Skeletal muscle cell (primary cell): ENCODE measurements at places on chromosomes 2 and 18.
A peak's percentile ranks its signal among the peaks of the same experiment; 100 is the strongest.

DNA sequence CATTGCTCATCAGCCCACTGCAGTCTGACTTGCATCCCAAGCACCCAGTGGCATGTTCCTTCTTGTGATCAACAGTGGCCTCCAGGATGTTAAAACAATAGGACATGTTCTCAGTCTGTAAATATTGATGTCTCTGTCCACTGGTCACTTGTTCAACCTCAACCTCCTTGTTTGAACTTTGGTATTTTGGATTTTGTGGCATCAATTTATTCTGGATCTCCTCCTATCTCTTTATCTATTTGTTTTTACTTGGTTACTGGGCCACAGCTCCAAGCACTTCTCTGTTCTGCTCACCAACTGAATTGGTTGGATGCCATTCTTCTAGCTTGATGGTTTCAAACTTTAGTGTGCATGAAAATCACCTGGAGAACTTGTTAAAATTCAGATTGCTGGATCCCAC lies 1414.8 kb upstream of the CELF4 start:
- DNase-seq, result no peak

DNA sequence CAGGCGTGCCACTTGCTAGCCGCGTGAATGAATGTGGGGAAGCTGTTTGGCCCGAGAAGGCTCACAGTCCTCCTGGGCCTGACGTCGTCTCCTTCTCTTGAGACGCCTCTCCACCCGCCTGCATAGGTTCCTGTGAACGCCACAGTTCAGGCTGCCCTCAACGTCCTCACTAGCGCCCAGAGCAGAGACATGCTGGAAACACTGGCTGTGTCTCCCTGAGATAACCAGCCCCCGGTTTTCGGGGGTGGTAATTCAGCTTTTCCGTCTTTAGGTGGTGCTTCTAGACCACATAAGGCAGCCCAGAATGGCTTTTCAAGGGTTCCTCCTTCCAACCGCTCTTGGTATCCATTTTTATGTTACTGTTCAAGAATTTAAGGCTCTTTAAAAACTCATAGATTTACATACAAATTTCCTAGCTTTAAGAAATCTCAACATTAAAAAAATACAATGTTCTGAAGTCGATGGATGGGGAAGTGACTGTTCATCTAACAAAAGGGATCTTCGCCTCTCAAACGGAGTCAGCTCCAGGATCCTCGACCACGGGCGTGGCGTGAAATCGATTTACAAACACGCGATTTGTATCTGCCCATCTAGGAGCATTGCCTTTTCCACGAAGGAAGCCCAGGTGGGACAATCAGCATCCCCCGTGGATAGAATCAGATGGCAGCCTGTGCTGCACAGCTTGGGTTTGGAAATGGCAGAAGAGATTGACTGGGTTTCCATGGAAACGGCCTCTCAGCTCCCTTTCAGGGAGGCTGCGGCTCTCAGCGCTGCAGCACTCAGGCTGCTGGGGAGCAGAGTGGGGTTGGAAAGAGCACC lies 110.6 kb upstream of the PXDN start:
- peak; percentile 9 for DNase-seq

GRCh38 chr18:48589797-48590519 lies 51.1 kb downstream of the CTIF start:
- no peak for DNase-seq

GRCh38 chr2:168831662-168832061 lies 29.2 kb downstream of the NOSTRIN start:
- no peak for DNase-seq

DNA sequence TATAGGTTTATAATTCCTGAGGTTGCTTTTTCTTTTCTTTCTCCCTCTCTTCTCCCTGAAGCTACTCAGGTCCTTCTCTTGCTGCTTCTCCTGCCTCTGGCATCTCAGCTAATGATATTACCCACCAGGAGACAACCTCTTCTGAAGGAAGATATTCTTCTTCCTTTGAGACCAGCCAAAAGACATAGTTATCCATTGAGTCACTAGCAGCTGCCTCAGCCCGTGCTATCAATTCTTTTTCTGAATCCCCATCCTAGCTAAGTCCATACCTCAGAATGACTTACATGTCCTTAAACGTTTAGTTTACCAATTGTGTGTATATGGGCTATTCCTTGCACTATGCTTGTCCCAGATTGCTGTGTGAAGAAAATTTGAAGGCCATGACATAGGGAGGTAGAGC lies 25.0 kb upstream of the RNF103 start:
- DNase-seq, result no peak

DNA sequence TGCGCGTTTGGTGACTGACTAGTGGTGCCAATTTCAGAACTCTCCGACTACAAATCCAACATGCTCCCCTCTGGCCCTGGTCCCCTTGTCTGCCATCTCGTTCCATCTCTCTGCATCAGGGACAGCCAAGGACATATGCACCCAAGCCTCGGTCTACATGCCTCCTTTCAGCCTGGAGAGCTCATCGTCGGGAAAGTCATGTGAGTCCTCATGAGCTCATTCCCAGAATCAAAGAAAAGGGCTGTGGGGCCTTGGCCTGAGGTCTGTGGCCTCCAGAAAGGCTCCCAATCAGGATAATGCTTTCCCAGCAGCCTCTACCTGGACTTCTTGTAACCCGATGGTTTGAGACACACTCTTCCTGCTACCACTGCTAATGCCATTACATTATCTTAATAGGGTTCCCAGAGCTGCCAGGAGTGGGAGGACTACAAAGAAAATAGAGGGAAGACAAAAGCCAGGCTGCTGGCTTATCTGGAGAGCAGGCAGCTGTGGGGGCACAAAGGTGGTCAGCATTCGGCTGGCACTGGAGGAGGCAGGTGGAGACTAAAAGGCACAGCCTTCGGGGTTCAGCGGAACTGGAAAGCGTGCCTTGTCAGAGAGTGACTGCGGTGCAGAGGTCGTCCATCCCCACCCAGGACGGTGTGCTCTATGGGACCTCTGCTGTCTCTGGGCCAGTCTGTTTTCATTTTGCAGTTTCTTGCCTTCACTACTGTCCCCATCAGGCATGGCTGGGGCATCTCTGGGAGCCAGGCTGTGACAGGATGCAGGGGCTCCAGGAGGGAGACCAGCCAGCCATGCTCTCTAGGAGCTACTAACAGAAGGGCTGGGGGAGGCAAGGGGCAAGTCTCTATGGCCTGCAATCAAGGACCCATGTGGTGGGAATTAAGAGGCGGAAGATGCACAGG lies 104.4 kb upstream of the SMAD2 start:
- no peak for DNase-seq

DNA sequence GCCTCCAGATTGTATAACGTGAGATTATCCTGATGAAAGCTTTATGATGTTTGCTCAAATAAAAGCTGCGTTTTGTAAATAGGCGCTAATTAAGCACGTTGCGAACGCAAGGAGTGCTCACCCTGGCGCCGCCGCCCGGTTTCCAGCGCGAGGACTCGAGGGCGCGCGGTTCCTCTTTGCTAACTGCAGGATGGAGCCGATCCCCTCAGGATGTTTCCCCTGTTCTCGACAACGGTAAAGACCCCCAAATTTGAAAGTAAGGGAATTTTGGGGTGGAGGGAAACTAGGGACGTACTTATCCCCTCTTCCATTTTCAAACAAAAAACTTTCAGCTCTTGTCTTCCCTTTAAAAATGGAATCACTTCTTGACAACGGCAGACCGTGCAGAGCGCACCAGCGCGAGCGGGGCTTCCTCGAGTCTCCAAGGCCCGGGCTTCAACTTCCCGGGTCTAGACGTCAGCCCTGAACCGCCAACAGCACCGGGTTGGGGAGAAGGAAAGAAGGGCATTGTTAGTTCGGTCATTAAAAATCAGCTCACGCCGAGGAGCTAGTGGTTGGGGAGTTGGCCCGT lies 1.1 kb upstream of the GBX2 start:
- no peak for DNase-seq

GRCh38 chr18:28635530-28635929 lies 458.6 kb upstream of the CDH2 start:
- DNase-seq, result no peak

GRCh38 chr18:24656551-24657443 lies 196.4 kb downstream of the HRH4 start:
- peak; percentile 18 for DNase-seq

DNA sequence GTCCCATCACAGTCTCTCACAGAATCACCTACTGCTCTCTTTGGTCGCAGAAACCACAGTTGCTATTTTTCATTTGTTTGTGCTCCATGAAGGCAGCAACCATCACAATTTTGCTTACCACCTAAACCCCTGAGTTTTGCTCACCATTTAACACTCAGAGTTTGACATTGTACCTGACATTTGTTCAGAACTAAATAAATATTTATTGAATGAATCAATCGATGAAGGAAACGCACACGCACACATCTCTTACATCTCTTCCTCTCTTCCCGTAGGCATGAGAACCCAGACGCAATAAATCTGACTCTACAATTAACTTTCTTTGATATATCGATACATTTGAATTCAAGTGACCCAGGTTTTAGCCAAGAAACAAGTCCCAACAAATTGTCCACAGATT lies 105.5 kb upstream of the RNF152 start:
- no peak for DNase-seq

- peak; percentile 38 for DNase-seq
These were observed 73.5 kb downstream of the MYO1B start for GRCh38 chr2:191318729-191319078.

DNA sequence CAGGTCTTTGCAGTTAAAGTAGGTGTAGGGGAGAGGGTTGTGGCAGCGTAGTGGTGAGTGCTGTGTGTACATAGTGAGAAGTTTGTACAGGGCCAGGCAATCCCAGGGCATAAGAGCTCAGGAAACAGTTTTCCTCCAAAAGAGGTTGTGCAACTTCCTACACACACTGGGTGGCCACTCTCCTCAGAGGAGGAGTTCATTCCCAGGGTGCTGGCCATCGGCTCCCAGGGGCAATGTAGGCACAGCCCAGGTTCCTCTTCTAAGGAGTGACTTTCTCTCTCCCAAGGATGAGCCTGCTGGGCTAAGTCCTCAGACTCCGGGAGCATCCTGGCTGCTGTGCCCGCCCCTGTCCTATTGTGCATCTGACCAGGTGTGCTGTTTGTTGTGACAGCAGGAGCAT lies 3.0 kb downstream of the ACOXL start:
- DNase-seq, result no peak

DNA sequence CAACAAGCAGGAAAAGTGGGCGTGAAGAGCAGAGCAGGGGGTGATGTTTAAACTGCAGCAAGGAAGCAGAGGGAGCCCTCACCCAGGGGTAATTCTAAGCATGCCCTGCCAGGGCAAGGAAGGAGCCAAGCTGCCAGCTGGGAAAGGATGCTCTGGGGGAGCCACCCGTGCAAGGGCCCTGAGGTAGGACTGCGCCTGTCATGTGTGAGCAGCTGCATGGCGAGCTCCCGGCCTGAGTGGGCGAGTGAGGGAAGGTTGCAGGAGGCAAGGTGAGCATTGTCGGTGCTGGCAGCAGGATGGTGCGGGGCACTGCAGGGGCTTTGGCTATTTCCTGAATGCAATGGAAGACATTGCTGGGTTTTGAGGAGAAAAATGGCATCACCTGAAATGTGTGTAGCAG lies 107.2 kb downstream of the COPS8 start:
- no peak for DNase-seq

DNA sequence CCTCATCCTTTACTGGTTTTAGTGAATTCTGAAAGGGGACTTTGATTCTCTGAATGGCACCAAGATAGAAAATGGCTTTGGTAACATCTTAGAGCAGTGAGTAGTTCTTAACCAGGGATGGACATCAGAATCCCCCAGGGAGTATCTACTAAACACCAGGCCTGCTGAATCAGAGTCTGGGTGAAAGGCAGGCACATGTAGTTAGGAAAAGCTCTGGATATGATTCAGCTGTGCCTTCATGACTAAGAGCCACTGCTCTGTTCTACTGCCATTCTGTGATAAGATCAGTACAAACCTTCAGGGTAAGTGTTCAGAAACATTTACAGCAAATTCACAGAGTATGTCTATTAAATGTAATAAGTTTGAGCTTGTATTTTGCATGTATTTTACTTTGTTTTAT lies 46.2 kb upstream of the B3GNT2 start:
- peak; percentile 98 for DNase-seq

GRCh38 chr2:217562871-217563480 lies 439.8 kb downstream of the TNS1 start:
- DNase-seq, result no peak

DNA sequence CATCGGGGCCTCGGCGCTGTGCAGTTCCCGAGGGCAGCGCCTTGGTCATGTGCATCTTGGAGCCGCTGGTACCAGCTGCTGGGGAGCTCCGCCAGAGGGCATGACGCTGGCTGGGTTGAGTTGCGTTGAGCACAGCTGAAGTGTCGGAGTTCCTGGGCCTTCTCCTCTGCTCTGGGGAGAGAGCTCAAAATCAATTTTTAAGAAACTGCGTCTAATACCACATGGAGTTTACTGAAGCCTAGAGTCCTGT lies 48.7 kb downstream of the GREB1 start:
- DNase-seq, result no peak

DNA sequence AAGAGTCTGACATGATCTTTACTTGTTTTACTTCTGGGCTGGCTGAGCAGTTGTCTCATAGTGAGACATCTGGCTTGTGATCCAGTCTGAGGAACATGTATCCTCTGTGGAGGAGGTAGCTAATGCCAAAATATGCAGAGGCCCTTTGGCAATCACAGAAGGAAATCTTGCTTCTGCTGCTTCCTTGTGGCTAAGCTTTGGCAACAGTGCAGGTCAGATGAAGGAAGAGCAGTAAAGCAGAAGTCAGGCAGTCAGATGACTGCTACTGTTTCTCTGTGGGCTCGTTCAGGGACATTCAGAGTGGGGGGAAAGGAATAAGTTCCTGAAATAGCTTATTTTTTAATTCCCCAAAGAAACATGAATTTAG lies 22.3 kb downstream of the DOK1 start:
- peak; percentile 73 for DNase-seq

DNA sequence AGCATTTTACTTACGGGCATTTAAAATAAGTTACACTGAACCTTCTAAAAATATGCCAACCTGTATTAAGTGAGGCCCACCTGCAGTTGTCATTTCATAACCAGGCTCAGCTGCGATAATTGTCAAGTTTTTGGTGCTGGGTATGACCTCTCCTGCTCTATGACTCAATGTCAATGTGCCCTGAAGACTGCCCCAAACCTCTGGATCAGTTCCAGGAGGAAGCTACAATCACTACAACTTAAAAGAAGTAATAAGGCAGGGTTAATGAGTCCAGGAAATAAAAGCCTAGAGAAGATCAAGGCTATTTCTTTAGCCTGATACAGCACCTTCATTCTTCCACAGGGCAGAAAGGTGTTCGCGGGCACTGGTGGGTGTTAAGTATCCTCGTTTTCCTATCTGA lies 22.9 kb downstream of the POLR1A start:
- DNase-seq, result no peak
